ENCODE measurements at places on chromosomes 13 and 19.
A peak's percentile ranks its signal among the peaks of the same experiment; 100 is the strongest.

DNA sequence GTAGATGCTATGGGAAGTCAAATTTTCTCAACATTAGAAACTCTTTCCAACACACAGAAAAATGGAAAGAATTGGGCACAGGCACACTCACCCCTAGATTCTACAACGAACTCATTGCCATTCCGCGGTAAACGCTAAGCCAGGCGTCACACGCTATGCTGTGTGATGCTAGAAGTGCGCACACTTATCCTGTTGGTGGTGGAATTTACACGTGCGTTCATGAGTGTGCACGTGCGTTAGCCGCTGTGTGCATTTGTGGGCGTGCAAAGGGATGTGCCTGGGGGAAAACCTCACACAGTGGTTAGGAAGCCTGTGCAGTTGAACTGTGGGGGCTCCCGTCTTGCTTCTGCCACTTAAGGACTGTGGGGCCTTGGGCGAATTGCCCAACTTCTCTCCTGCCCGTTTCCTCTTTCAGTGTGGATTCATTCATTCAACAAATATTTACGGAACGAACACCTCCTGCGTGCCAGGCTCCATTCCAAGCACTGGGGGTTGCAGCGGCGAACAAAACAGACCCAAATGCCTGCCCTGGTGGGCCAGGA lies 7.7 kb downstream of the NFILZ start:
- no peak for DNase-seq

GRCh38 chr13:77811381-77811780 lies 107.2 kb downstream of the EDNRB start:
- DNase-seq = no peak

DNA sequence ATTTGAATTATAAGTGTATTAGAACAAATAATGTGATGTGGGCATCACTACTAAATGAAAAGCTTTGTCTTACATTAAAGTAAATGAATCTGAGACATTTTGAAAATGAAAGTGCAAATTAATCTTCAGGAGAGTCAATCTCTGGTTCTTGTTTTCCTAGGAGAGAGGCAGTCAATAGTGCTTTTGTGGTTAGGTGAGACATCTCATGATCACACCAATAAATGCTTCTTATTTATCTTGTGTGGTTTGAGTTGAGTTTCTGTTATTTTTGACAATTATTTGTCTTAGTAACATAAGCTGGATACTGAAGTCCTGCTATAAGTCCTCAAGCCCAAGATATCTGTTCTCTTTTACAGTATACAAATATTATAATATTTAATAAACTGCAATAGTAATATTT lies 1378.0 kb upstream of the PCDH9 start:
- no peak for DNase-seq

GRCh38 chr19:30086916-30087315 lies 144.9 kb downstream of the URI1 start:
- DNase-seq = no peak

GRCh38 chr13:61252213-61252612 lies 163.4 kb downstream of the PCDH20 start:
- no peak for DNase-seq

DNA sequence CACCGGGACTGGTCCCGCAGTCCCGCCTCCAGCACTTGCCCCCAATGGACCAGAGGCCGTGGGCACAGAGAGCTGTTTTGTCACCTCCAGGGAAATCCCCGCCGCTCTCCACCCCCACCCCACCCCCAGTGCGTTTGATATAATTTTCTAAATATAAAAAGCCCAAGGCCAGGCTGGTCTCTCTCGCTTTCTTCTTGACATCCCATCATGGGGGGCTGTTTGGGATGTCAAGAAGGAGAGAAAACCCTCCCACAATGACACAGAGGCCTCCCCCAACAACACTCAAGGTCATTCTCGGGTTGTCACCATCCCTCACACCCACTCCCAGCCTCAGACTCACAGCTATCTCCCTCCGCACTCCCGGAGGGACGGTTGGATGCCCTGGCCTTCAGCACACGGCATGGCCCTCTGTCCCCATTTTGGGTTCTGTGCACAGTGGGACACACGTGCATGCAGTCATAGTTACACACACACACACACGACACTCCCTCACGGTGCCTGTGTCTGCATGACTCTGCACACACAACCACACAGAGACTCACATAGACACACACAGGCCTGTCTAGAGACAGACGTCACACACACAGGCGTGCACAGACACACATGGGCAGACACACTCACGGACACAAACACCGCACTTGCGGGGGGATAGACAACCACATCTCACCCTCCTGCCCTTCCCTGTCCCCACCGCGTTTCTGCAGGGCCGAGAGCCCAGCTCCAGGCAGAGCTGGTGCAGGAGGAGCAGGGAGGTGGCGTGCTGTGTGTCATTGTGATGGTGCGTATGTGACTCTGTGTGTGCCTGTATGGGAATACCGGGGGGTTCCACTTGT lies 4.8 kb upstream of the NFIC start:
- DNase-seq = no peak

GRCh38 chr19:45526971-45527370 lies 19.7 kb downstream of the VASP start:
- no peak for DNase-seq

- no peak for DNase-seq
Observed at GRCh38 chr13:73966331-73966730, 167.9 kb downstream of the KLF12 start.

GRCh38 chr13:52850396-52851136 lies 2.1 kb upstream of the PCDH8 start:
- peak; percentile 66 for DNase-seq

GRCh38 chr13:21964686-21965085 lies 293.8 kb downstream of the FGF9 start:
- no peak for DNase-seq
